ENCODE measurements at places on chromosomes 2 and 18. TPM values are rescaled to one million over a fixed set of nuclear protein-coding genes. Genes with fewer than 3 reads are reported as not detected.

Gene TPO
- total RNA-seq: not detected

DNA sequence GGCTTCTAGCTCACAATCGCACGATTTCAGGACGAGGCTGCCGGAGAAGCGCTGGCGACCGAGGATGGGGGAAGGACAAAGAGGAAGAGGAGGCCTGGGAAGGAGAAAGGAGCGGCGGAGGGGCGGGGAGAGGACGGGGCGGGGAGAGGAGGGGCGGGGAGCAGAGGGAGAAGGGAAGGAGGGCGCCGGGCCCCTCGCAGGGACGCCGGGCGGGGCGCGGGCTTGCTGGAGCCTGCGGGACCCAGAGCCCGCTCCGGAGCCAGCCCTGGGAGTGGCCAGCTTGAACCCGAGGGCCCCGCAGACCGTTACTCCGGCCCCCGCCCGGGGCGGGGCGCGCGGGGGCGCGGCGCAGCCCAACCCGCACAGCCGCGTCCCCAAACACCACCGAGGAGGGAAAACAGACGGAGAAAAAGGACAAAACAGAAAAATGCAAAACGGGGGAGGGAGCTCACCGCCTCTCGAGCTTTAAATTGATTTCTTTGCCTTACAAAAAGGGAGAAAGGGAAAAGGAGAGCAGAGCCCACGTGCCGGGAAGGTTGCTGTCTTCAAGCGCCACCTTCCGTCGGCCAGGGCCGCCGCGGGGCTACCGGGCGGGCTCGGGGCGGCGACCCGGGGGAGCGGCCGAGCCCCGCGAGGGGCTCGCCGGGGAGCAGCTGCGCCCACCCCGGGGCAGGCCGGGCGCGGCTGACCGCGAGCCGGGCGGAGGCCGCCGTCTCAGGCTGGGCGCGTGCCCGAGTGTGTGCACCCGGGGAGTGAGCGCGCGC is 781 bp upstream of the SOX11 start:
- H3K4me1 ChIP-seq: no peaks in the 10 kb centered on the region
- H3K27ac ChIP-seq: no peak overlapping the region
- no peaks in the 10 kb centered on the region for H3K36me3 ChIP-seq
- DNase-seq: peak; percentile 67

Gene DSG2
- 21.2 TPM for total RNA-seq

Gene CD207
- total RNA-seq: not detected

Gene MATN3
- 2.4 TPM for total RNA-seq

DNA sequence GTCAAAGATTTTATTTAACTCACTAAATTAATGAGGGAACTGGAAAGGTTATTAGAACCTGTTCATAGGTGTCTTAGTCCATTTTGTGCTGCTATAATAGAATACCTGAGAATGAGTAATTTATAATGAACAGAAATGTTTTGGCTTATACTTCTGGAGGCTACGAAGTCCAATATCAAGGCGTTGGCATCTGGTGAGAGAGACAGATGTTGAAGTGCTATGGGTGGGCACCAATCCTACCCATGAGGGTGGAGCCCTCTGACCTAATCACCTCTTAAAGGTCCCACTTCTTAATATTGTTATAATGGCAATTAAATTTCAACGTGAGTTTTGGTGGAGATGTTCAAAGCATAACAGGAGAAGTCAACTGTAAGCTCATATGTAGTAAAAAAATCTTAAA is 5.1 kb downstream of the RPIA start:
- peaks cover 8% of the 10 kb centered on the region for H3K4me1 ChIP-seq
- H3K27me3 ChIP-seq: no peaks in the 10 kb centered on the region

Gene APOB
- under 0.01 TPM for total RNA-seq

- no peak for DNase-seq
- no peaks in the 10 kb centered on the region for H3K36me3 ChIP-seq
- H3K27me3 ChIP-seq: no peaks in the 10 kb centered on the region
- no peak overlapping the region for H3K4me3 ChIP-seq
- H3K27ac ChIP-seq: peak overlapping the region; percentile 72
Observed at GRCh38 chr18:35028536-35028935, 12.7 kb upstream of the MAPRE2 start.

DNA sequence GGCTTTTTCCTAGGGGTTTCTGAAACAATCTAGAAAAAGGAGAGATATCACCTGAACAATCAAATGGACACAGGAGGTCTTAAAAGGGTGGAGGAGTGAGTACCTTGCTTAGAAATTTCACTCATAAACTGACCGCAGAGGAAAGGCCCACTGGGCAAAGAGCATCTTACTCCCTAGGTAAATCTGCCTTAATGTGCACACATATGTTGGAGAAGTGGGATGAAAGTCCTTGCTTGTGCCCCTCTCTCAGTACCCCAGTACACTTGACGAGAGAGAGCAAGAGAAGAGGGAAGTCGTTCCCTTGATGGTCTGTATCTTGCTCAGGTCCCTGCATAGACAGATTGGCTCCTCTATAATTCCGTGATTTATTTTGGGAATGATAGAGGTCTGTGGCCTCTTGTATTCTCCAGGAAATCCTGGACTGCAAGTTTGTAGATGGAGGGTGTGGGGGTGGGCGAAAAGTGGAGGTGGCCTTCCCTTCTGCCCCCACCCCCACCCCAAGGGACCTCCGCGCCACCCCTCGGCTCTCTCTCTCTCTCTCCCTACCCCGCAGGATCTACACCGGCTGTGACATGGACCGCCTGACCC is 6.8 kb downstream of the TBR1 start:
- peaks cover 99% of the 10 kb centered on the region for H3K27me3 ChIP-seq
- no peaks in the 10 kb centered on the region for H3K36me3 ChIP-seq
- no peak overlapping the region for H3K27ac ChIP-seq
- H3K4me1 ChIP-seq: no peaks in the 10 kb centered on the region

Gene R3HDM1
- total RNA-seq: 12.3 TPM

GRCh38 chr2:226756131-226756530 is 43.5 kb downstream of the IRS1 start:
- H3K4me3 ChIP-seq: no peak overlapping the region
- peak overlapping the region; percentile 58 for H3K27ac ChIP-seq

DNA sequence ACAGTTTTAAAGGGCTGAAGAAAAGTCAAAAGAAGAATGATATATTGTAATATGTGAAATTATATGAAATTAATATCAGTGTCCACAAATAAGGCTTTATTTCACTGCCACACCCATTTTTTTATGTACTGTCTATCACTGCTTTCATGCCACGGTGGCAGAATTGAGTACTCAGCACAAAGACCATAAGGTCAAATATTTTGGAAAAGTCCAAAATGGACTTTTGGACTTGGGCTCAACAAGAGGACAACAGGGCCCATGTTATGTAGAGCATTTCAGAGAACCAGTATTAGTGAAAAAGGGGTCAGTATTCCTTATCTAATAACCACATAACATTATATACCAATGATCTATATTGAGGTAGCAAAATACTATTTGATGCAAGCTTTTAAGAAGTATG is 427.2 kb downstream of the EPHA4 start:
- no peaks in the 10 kb centered on the region for H3K27me3 ChIP-seq
- H3K4me1 ChIP-seq: no peaks in the 10 kb centered on the region
- H3K4me3 ChIP-seq: no peak overlapping the region
- no peak for DNase-seq
- no peaks in the 10 kb centered on the region for H3K36me3 ChIP-seq
- H3K27ac ChIP-seq: no peak overlapping the region

Gene C1GALT1C1L
- 1.2 TPM for total RNA-seq

GRCh38 chr18:48623468-48624235 is 84.8 kb downstream of the CTIF start:
- H3K27me3 ChIP-seq: no peaks in the 10 kb centered on the region
- no peak overlapping the region for H3K4me3 ChIP-seq
- H3K4me1 ChIP-seq: peaks cover 40% of the 10 kb centered on the region
- peaks cover 23% of the 10 kb centered on the region for H3K36me3 ChIP-seq
- peak; percentile 83 for DNase-seq

Gene SPC25
- total RNA-seq: 1.1 TPM

GRCh38 chr2:118078734-118079133 is 9.5 kb upstream of the INSIG2 start:
- peaks cover 34% of the 10 kb centered on the region for H3K27me3 ChIP-seq
- DNase-seq: no peak
- H3K4me3 ChIP-seq: no peak overlapping the region

- DNase-seq: peak; percentile 85
- H3K27ac ChIP-seq: peak overlapping the region; percentile 95
- H3K4me1 ChIP-seq: peaks cover 78% of the 10 kb centered on the region
- no peaks in the 10 kb centered on the region for H3K36me3 ChIP-seq
Observed at GRCh38 chr2:109322111-109322510, 193.1 kb downstream of the SH3RF3 start.

DNA sequence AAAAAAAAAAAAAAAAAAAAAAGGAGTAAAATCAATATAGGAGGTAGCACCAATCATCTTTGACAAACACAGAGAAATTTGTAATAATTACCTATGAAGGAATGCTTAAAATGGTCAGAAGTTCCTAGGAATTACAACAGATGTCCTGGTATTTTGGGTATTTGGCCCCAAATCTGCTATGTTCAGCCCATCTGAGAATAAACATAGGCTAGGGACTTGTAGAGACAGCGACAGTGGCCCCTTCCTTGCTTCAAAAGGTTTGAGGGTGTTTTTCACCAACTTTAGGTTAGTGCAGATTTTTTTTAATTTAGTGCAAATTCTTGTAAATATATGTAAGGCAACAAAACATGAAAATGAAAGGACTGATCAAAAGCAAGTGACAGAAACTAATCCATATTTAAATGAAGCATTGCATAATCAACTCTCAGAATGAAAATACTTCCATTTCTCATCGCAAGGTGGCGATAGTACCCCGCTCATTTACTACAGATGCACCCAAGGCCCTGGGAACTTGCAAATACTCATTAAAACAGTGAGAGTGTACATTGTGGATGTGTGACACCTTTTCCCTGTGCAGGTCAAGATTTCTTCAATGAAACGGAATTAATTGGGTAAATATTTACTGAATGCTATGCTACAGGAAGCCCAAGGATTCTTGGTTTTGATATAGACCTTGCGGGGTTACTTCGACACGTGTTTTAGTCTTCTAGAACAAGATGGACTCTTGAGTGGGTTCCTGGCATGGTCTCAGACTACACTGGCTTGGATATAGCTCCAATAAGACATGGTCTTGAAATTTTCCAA is 44.6 kb downstream of the FAM124B start:
- no peaks in the 10 kb centered on the region for H3K36me3 ChIP-seq
- peaks cover 16% of the 10 kb centered on the region for H3K27me3 ChIP-seq
- H3K27ac ChIP-seq: no peak overlapping the region

GRCh38 chr2:25561136-25561850 is 112.1 kb downstream of the DTNB start:
- no peaks in the 10 kb centered on the region for H3K27me3 ChIP-seq
- H3K27ac ChIP-seq: no peak overlapping the region
- no peak for DNase-seq
- H3K4me3 ChIP-seq: no peak overlapping the region
- no peaks in the 10 kb centered on the region for H3K36me3 ChIP-seq
- H3K4me1 ChIP-seq: peaks cover 17% of the 10 kb centered on the region

DNA sequence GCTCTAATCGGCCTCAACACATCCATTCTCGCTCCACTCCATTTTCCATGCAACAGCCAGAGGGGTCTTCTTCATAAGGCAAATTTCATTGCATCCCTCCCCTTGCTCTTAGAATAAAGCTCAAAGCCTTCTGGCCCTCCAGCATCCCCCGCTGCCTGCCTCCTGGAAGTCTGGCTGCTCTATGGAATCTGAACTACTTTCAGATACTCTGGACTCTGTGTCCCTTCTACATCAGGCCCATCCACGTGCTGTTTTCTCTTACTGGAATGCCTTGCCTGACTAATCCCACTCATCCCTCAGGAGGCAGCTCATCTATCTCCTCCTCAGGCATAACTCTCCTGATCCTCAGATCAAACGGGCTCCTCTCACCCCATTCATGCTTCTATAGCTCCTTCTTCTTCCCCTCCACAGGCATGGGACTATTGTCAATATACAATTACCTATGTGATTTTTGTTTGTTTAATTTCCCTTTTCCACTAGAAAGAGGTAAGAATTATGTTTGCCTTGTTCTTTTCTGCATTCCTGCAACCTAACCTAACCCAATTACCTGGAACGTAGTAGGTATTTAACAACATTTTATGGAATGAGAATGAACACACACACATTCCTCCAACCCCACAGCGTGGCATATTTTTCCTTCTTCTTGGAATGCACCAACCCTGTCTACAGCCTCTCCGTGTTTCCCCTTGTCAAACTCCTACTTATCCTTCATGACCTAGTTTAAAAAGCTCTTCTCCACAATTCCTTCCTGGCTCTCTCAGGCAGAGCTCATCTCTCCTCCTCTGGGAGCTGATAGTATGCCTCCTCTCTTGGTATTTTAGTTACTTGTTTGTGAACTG is 49.5 kb downstream of the LBH start:
- no peaks in the 10 kb centered on the region for H3K4me1 ChIP-seq
- no peaks in the 10 kb centered on the region for H3K27me3 ChIP-seq
- peak; percentile 58 for DNase-seq

DNA sequence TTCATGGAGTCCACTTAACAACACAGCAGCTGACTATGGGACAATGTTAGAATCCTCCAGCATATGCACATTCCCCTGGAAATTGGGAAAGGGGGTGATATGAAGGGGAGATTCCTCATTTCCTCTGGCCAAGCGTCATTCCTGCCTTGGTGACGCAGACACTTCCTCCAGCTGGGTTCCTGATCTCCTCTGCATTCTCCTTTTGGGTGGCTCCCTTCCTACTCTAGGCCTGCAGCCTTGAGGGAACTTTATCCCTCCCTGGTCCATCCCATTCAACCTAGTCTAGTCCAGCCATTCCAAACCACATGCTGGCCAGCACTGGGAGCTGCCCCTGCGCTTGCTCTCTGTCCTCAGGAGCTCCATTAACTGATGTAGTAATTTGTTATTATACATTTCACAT is 216.8 kb downstream of the VAPA start:
- H3K27me3 ChIP-seq: peaks cover 37% of the 10 kb centered on the region
- H3K36me3 ChIP-seq: no peaks in the 10 kb centered on the region
- H3K4me3 ChIP-seq: no peak overlapping the region
- H3K4me1 ChIP-seq: peaks cover 4% of the 10 kb centered on the region
- no peak overlapping the region for H3K27ac ChIP-seq

- no peak overlapping the region for H3K4me3 ChIP-seq
- H3K27ac ChIP-seq: no peak overlapping the region
- no peak for DNase-seq
- H3K36me3 ChIP-seq: no peaks in the 10 kb centered on the region
- H3K27me3 ChIP-seq: no peaks in the 10 kb centered on the region
Observed at GRCh38 chr2:152508446-152508845, 173.5 kb downstream of the FMNL2 start.

DNA sequence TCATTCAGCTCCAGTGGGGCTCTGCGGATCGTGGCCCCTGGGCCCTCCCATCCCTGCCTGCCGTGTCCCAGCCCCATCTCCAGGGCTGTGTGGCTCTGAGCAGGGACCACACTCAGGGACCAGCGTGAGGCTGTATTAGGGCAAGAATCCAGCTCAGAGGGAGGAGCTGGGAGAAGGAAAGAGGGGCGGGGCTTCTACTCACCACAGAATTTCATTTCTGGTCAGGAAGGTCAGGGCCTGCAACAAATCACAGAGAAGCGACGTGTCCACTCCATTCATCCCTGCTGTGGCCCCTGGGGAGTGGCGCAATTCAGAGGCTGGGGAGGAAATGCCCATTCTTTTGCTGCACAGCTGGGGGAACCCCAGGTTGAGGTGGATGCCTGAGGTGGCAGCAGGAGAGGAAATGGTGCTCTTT is 828 bp downstream of the CIB4 start:
- peaks cover 47% of the 10 kb centered on the region for H3K27me3 ChIP-seq
- DNase-seq: no peak

Gene ITGA4
- 9.0 TPM for total RNA-seq

Gene C1QL2
- total RNA-seq: not detected

GRCh38 chr2:37466533-37467222 is 122.2 kb downstream of the QPCT start:
- H3K36me3 ChIP-seq: no peaks in the 10 kb centered on the region
- H3K4me3 ChIP-seq: no peak overlapping the region
- H3K27ac ChIP-seq: peak overlapping the region; percentile 1
- H3K4me1 ChIP-seq: peaks cover 31% of the 10 kb centered on the region

- H3K27ac ChIP-seq: no peak overlapping the region
- H3K4me1 ChIP-seq: no peaks in the 10 kb centered on the region
- H3K4me3 ChIP-seq: no peak overlapping the region
- no peaks in the 10 kb centered on the region for H3K36me3 ChIP-seq
Observed at GRCh38 chr2:136424112-136424511, 306.2 kb upstream of the CXCR4 start.

Gene GLI2
- 3.8 TPM for total RNA-seq
